ENCODE measurements at places on chromosomes 2 and 18.
A peak's percentile ranks its signal among the peaks of the same experiment; 100 is the strongest.

- DNase-seq: no peak
Measured at GRCh38 chr18:62279561-62279960, 45.5 kb upstream of the TNFRSF11A start.

- DNase-seq: no peak
Measured at GRCh38 chr2:54074606-54075341, 40.6 kb upstream of the ACYP2 start.

DNA sequence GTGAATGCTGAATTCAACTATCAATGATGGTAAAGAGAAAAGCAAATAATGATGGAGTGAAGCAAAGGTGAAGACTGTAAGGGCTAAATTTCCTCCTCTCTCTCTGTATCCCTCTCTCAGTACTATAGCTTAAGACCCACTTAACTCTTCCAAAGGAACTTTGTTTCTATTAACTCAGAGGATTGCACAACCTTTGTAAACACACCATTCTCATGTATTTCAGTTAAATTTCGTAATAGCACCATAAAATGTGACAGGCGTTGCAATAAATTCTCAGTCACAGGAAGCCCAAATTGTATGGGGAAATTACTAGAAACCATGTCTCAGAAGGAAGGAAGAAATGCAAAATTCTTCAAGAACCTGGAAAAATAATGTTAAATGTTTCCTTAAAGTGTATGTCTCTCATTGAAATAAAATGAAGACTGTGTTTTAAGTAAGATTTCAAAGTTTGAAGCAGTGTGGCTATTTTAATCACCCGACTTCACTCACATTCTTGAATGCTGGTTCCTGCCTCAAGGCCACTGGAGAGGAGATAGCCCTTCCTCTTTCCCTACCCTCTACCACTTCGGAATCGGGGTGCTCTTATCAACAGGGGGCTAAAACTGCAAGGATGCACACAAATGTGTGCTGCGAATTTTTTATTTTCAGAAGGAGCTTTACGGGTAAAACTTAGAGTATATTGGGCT is 112.1 kb downstream of the FTCDNL1 start:
- no peak for DNase-seq

DNA sequence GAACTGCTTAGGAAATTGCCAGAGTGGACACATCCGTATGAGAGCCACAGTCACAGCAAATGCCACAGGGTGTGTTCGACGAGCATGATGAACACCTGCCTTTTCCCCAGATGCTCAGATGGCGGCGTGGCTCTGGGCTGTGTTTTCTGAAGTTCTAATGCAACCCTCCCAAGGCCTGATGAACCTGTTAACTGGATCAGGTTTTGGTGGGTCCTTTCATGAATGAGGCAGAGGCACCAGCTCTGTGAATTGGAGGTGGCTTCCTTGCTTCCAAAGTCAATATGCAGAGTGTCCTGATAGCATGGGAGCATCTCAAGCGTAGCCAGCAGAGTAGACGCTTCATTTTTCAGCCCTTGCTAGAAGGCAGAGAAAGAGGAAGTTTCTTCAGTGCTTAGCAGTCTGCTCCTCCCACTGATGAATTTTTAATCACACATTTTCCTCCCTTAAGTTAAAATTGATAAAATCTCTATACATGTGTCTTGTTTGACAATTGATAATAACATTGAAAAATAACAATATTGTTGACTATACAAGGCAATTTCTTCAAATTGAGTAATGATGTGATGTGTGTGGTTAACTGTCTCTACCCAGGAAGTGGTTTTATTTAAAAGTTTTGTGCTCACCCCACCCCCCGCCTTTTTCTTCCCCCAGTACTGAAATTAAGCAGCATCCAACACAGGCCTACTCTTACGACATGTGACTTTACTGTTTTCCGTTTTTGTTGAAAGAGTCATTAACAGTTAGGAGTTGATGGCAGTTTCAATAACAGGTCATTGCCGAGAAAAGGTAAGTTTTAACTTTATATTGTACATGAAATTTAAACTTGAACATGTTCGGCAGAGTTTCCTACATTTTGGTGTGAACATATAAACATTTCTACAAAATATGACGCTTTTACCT is at the start of gene ARHGAP15:
TSS of gene ARHGAP15 (plus strand) at position 739 of the 900 bp plus-strand sequence.
- DNase-seq: peak; percentile 17

GRCh38 chr2:97988722-97989121 is 7.0 kb downstream of the TMEM131 start:
- DNase-seq: no peak

Measured in stimulated activated CD8-positive, alpha-beta memory T cell treated with anti-CD3 and anti-CD28 coated beads, Interleukin-4, amount 100 ng/mL, for 1 hour (primary cell).